ENCODE measurements at places on chromosomes 1 and 21.
A peak's percentile ranks its signal among the peaks of the same experiment; 100 is the strongest.

GRCh38 chr1:115833856-115834255 lies 7.1 kb downstream of the NHLH2 start:
- peak; percentile 36 for DNase-seq

GRCh38 chr21:38181096-38181495 lies 75.7 kb upstream of the KCNJ15 start:
- DNase-seq: no peak

DNA sequence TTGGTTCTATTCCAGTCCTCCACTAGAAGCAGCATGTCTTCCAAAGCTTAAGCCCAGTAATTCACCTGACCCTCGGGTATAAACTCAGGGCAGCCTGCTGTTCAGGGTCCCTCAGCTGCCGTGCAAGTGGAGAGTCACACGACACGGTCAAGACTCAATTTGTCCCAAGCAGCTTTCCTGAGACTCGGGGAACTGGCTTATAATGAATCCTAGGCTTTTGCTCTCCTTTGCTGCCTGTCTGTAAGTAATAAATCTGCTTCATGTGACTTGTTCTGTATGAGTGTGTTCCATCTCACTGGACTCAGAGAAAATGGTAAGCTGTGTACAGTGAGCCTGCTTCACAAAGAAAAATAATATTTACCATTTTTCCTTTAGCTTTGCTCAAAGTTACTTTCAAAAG lies 119.8 kb downstream of the CYYR1 start:
- DNase-seq: no peak

- no peak for DNase-seq
Measured at GRCh38 chr21:32279377-32279680, 480 bp upstream of the MIS18A start.

DNA sequence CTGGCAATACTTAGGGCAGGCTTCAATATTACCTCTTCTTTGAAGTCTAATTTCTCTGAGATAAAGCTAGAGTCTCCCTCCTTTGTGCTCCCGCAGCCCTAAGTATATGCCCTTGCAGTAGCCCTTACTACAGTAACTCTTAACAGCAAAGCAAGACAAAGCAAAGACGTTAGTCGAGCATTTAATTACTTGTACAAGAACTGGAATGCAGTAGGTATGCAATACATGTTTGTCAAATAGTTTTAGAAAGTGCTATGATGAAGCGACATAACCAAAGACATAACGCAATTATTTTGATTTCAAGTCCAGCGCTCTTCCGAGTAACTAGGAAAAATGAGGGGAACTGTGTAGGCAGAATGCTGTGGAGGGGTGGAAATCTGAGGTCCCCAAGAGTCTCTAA lies 1.6 kb downstream of the P3H1 start:
- DNase-seq: no peak

DNA sequence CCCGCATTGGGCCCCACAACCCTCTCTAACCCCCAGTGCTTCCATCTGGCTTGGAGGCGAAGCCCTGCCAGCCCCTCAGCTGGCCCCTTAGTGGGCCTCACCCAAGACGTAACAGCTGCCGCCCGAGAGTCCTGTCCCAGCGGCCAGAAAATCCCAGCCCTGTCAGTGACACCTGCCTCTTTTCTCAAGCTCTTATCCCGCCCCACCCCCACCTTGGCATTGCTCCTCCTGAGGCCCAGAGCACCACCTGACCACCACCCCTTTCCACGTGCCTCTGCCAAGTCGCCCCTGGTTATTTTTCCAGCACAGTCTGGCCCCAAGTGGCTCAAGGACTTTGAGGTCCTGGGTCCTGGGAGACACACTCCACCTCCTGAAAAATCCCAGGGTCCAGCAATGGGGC lies 5.9 kb upstream of the CTRC start:
- DNase-seq: no peak

All from endothelial cell (in vitro differentiated cells).